ENCODE measurements at places on chromosomes 4 and X.

GRCh38 chrX:114611018-114611619, 27.2 kb downstream of the HTR2C start:
- DNase-seq, result no peak

DNA sequence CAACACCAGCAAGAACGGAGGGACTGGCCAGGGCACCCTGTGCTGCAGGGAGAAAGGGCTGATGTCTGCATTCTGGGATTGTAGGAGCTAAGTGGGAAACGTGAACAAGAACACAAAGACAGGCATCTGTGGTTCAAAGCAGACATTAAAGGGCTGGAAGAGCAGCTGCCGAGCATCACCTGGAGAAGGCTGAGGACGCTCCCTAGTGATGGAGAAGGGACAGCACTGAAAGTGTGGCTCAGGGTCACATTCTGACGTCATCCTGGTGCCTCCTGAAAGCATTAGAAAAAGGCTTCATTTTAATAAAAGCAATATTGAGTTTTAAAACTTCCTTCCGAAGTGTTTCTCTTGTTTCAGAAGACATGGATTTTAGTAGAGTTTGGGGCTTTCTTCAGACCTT, 62.3 kb downstream of the CLDN22 start:
- DNase-seq, result no peak

DNA sequence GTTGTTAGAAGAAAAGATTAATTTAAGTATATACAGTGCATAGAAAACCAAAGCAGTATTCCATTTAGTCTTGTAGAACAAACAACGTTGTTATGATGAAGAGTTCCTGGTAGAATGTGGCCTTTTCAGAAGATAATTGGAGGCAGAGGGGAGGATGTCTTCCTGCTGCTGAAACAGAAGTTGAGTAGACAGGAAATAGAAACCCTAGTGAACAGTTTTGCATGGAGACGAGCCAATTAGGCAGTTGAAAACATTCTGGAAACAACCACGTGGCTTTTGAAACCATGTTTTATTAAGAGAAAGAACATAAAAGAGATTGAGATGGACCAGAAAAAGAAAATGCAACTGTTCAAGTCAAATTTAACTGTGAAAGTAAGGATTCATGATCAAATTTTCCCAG, 325.2 kb downstream of the CAMK2D start:
- no peak for DNase-seq

DNA sequence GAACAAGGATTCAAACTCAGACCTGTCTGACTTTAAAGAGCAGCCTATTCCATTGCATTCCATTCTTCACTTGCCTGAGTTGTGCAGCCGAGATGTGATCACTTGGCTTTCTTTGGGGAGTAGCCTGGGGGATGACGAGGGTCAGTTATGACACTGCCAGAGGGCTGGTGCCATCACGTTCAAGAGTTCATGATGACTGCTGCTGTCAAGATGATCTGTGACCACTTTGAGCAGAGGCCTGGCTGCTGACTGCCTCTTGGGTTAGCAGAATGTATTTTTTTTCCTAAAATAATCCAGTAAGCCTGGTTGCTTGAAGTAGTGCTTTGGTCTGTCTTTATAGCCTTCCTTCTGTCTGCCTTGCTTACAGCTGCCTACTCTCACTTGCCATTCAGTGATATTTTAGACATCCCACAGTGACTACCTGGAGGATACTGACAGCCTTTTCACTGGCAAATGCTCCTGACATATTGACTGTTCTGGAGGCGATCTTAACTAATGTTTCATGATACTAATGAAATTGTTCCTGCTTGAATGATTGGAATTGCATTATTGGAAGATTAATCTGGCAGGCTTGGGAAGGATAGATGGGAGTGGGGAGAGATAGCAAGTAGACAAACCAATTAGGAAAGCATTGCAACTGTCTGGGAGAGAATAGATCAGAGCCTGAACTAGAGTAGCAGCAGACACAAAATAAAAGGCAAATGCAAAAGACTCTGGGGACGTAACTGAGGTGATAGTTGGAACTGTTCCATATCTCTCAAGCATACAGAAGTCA, 221.6 kb upstream of the LCORL start:
- no peak for DNase-seq

DNA sequence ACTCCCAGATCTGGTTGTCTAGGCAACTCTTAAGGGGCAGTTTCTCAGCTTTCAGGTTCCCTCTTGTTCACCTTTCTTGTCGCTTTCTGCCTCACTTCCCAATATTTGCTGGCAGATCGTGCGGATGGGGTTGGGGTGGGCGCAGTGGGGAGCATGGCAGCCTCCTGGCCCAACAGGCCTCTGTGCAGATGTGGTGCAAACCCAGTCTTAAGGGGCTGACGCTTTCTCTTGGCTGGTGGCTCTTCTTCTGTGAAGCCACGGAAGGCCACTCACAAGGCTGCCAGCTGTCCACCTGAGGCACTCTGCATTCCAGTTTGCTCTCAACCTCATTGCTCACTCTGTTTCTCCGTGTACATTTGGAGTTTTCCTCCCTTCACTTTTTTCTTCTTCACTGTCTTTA, 61.7 kb downstream of the NBDY start:
- no peak for DNase-seq

DNA sequence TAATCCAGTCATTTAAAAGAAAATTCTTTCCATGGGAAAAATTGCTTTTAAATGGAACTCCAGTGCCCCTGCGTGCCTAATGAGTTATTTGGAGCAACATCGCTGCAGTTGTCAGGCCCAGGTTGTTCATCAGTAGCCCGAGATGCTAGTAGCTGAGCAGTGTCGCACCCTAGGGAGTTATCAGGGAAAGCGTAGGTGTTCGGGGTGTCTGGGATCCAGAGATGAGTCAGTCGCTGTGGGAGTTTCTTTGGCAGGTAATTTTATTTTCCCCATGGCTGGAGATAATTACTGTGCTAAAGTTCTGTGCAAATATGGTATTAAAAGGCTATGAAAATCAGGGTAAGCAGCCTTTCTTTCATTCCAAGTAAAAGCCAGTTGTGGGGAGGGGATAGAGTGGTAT, 49.4 kb downstream of the ANXA3 start:
- no peak for DNase-seq

- DNase-seq, result no peak
Measured at GRCh38 chr4:4408132-4408523, 21.2 kb downstream of the NSG1 start.

DNA sequence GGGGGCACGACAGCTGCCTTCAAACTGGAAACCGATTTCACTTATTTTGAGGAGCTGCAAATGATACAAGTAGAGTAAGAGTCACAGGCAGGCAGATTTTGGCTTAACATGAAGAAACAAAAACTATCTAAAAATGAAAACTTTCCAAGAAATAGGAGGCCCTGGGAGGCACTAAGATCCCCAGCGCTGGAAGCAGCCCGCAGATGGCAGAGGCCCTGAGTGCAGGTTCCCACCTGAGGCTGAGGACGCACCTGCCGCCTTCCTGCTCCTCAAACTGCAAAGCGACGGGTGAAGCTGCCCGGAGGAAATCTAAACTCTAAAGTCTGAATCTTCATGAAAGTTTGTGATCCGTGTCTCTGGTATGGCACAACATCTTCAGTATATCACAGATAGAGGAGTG, 138.7 kb downstream of the AFAP1 start:
- no peak for DNase-seq

GRCh38 chr4:174882317-174882992, 35.7 kb upstream of the ADAM29 start:
- no peak for DNase-seq

DNA sequence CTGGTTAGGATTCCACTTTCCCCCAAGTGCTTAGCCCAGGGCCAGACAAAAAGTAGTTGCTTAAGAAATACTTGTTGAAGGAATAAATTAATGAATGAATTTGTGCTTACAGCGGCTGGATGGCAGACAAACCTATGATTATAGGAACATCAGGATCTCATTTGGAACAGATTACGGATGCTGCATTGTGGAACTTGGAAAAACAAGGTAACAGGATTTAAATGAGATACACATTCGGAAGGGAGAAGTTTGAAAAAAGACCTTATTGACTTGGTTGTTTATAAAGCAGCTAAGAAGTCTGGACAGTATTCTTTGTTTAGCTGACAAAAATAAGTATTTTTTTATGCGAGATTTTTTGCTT, 572 bp downstream of the EXOSC9 start:
- DNase-seq, result no peak

- DNase-seq, result no peak
Measured at GRCh38 chrX:54992911-54993622, 921 bp downstream of the PFKFB1 start.

GRCh38 chrX:17547658-17548057, 172.7 kb downstream of the NHS start:
- DNase-seq, result no peak

DNA sequence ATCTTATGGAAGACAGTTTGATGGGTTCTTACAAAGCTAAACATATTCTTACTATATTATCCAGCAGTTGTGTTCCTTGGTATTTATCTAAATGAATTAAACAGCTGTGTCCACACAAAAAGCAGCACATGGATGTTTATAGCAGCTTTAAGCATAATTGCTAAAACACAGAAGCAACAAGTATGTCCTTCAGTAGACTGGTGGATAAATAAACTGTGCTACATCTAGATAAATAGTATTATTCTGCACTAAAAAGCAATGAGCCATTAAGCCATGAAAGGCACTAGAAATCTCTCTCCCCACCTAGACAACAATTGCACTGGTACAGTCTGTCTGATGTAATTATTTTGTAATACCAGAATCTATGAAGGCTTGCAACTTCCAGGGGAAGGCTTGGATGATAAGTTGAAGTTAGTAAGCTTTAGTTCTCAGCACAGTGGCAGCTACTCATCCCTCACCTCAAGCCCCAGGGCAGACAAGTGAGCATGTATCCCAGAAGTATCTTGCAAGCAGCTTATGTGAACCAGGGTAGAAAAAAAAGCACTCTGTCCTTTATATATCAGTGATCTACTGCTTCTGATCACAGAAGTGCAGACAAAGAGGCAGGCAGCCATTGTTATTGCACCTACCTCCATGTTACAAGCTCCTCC, 36.9 kb downstream of the WDR17 start:
- no peak for DNase-seq

GRCh38 chrX:108090491-108091263, 665 bp downstream of the PSMD10 start:
- no peak for DNase-seq

GRCh38 chr4:73576381-73576780, 43.9 kb downstream of the RASSF6 start:
- no peak for DNase-seq

DNA sequence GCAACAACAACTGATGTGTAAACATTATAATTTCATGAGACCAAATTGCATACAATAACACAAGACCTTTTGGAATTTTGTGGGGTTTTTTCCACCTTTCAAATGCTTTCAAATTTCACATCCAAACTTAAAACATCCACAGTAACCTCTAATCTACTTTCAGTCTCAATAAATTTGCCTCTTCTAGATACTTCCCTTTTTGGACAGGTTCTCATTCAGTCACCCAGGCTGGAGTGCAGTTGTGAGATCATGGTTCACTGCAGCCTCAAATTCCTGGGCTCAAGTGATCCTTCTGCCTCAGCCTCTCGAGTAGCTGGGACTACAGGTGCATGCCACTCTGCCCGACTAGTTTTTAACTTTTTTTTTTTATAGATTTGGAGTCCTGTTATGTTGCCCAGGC, 556.6 kb downstream of the NLGN4X start:
- DNase-seq, result no peak

GRCh38 chr4:58646126-58646525, 1535.9 kb upstream of the IGFBP7 start:
- no peak for DNase-seq

- no peak for DNase-seq
Measured at GRCh38 chrX:20461576-20461975, 194.9 kb upstream of the RPS6KA3 start.

Measured in activated naive CD8-positive, alpha-beta T cell treated with anti-CD3 and anti-CD28 coated beads, Interleukin-2, amount 50 U/mL, for 16 hours (primary cell).